A549 treated with CpdA at 1 μM for 4 hours (cell line): ENCODE measurements at places on chromosomes 7 and 10. TPM values are rescaled to one million over a fixed set of nuclear protein-coding genes. Genes with fewer than 3 reads are reported as not detected.

CISD1 gene
- total RNA-seq, result 37.9 to 58.3 TPM (median 55.9 TPM) in 5 replicates

CH25H gene
- 0.03 to 0.13 TPM (median 0.09 TPM) in 3 of 5 replicates, not detected in the others for total RNA-seq

LRIT1 gene
- total RNA-seq, result not detected in 5 replicates

KEL gene
- total RNA-seq, result 1.1 TPM in 1 of 5 replicates, not detected in the others

ARMH3 gene
- 11.4 to 12.6 TPM (median 12.1 TPM) in 5 replicates for total RNA-seq

TMEM213 gene
- total RNA-seq, result not detected in 5 replicates

WIPF3 gene
- total RNA-seq, result 0.45 to 0.69 TPM (median 0.58 TPM) in 5 replicates

BTBD16 gene
- total RNA-seq, result 0.40 to 0.86 TPM (median 0.52 TPM) in 5 replicates

LRRD1 gene
- total RNA-seq, result not detected in 5 replicates

AMPH gene
- total RNA-seq, result 0.02 to 0.12 TPM in 2 of 5 replicates, not detected in the others

GALNT17 gene
- not detected in 5 replicates for total RNA-seq

ARHGAP22 gene
- 3.6 to 4.4 TPM (median 4.0 TPM) in 5 replicates for total RNA-seq

NUTM2E gene
- 0.29 to 0.52 TPM (median 0.45 TPM) in 5 replicates for total RNA-seq

CCDC172 gene
- not detected in 5 replicates for total RNA-seq
